ENCODE measurements at places on chromosomes 2 and 18. TPM values are rescaled to one million over a fixed set of nuclear protein-coding genes. Genes with fewer than 3 reads are reported as not detected.

PLA2R1 gene
- total RNA-seq: not detected

DNA sequence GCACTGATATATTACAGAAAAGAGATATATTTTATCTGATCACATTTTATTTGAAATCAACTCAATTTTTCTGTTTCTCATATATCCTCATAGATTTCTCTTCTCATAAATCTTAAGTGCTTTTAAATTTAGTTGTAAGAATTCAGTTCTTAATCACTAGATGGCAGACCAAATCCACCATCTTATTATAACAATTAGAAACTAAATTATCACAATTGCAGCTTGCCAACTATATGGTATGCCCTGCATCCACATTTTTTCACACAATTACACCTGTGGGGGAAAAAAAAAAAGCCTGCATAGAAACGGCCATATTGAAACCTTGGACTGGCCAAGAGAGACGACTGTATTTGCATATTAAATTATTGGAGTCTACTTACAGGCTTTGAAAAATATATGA is 64.4 kb downstream of the COL5A2 start:
- H3K27me3 ChIP-seq: no peaks in the 10 kb centered on the region
- no peak overlapping the region for H3K27ac ChIP-seq
- H3K36me3 ChIP-seq: no peaks in the 10 kb centered on the region

DSC1 gene
- 2.7 TPM for total RNA-seq

DNA sequence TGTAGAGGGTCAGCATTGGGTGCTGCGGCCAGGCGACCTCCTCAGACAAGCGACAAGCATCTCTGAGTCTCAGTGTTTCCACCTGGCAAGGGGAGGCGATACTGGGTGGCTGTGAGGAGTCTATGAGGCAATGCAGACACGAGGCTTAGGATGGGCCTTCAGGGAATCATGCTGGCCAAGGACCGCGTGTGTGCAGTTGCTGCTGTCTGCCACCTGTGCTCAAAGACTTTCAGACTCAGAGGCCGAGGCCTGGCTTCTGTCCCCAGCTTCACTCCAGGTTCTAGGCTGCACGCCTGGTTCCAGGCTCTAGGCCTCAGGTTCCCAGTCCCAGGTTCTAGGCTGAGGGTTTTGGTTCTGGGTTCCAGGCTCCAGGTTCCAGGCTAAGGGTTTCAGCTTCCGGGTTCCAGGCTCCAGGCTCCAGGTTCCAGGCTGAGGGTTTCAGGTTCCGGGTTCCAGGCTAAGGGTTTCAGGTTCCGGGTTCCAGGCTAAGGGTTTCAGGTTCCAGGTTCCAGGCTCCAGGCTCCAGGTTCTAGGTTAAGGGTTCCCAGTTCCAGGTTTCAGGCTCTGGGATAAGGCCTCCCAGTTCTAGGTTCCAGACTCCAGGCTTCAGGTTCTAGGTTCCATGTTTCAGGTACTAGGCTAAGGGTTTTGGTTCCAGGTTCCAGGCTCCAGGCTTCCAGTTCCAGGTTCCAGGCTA is 14.8 kb downstream of the LRRFIP1 start:
- no peaks in the 10 kb centered on the region for H3K36me3 ChIP-seq
- no peak overlapping the region for H3K4me3 ChIP-seq
- H3K4me1 ChIP-seq: no peaks in the 10 kb centered on the region
- H3K27ac ChIP-seq: no peak overlapping the region
- no peak for DNase-seq

- no peaks in the 10 kb centered on the region for H3K27me3 ChIP-seq
- H3K4me3 ChIP-seq: no peak overlapping the region
- H3K4me1 ChIP-seq: no peaks in the 10 kb centered on the region
- no peaks in the 10 kb centered on the region for H3K36me3 ChIP-seq
Observed at GRCh38 chr2:217794133-217794986, 208.4 kb downstream of the TNS1 start.

GRCh38 chr18:6543330-6543908 is 128.7 kb upstream of the L3MBTL4 start:
- H3K4me1 ChIP-seq: no peaks in the 10 kb centered on the region
- no peaks in the 10 kb centered on the region for H3K27me3 ChIP-seq
- no peaks in the 10 kb centered on the region for H3K36me3 ChIP-seq
- no peak for DNase-seq

GRCh38 chr18:25469489-25469888 is 117.5 kb upstream of the ZNF521 start:
- H3K4me1 ChIP-seq: no peaks in the 10 kb centered on the region
- no peak for DNase-seq
- no peaks in the 10 kb centered on the region for H3K27me3 ChIP-seq
- no peak overlapping the region for H3K27ac ChIP-seq
- no peaks in the 10 kb centered on the region for H3K36me3 ChIP-seq
- H3K4me3 ChIP-seq: no peak overlapping the region

DNA sequence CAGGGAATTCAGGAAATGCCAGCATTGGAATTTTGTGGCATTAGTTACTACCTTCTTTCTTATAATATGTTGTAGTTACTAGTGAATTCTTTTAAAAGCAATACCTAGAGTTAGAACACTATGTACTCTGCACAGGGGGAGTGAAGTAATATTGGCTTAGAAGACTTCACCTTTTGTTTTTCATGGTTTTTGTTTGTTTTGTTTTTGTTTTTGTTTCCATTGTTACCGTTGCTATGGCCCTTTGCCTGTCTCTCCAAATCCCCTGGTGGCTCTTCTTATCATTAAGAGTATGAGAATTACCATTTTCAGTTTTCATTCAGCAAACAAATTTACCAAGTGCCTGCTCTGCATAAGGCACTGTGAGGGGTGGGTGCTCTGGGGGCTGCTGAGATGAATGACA is 160.1 kb downstream of the HAUS1 start:
- no peak overlapping the region for H3K4me3 ChIP-seq
- H3K27me3 ChIP-seq: no peaks in the 10 kb centered on the region
- H3K36me3 ChIP-seq: peaks cover 24% of the 10 kb centered on the region
- DNase-seq: peak; percentile 65
- H3K27ac ChIP-seq: no peak overlapping the region

IL1F10 gene
- not detected for total RNA-seq

DNA sequence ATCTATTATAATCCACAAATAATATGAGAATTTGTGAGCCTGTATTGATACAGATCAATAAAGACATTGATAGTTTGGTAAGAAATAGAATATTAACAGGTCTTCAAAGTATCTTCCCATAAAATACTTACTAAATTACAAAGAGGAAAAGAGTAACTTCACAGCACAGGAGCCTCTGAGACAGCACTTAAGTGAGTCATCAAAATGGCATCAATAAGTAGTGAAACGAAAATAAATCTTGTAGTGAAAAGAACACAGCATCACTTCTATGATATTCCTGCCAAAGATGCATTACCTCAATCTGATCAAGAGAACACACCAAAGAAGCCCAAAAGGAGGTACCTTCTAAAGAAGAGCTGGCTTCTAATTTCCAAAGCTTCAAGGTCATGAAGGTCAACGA is 116.4 kb downstream of the CBLN2 start:
- H3K27me3 ChIP-seq: no peaks in the 10 kb centered on the region
- DNase-seq: no peak
- no peak overlapping the region for H3K27ac ChIP-seq
- H3K36me3 ChIP-seq: no peaks in the 10 kb centered on the region

ECEL1 gene
- not detected for total RNA-seq

DNA sequence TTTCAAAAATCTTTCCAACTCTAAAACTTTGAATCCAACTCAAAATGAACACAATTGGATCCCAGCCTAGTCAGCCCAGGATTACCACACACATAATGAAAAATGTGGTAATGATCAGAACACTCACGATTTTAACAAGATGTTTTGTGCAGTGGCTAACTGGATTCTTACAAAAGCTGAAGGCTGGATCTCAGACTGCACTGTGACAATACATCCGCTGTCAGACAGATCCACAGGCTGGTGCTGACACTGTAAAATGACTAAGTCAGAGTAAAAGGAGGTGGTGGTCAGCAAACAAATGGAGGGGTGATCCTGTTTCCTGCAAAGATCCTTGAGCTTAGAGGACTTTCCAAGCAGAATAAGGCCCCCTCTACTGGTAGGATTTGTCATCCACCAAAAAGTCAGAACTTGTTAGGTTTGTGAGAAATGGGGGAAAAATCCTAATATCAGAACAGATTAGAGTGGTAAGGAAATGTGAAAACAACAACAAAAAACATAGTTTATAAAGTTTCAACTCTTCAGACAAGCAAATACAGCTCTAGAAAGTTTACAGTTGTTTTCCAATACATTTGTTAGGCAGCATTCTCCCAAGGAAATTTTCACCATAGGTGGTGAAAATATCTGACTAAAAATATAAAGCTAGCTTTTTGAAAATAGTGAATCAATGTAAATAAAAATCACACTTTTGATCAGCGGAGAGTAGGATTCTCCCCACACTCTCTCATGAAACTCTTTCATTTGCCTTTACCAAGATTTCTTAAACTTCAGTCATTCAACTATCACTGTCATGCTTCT is 211.9 kb downstream of the AGPS start:
- H3K4me1 ChIP-seq: no peaks in the 10 kb centered on the region
- no peaks in the 10 kb centered on the region for H3K36me3 ChIP-seq
- H3K4me3 ChIP-seq: no peak overlapping the region
- no peaks in the 10 kb centered on the region for H3K27me3 ChIP-seq
- DNase-seq: no peak

DNA sequence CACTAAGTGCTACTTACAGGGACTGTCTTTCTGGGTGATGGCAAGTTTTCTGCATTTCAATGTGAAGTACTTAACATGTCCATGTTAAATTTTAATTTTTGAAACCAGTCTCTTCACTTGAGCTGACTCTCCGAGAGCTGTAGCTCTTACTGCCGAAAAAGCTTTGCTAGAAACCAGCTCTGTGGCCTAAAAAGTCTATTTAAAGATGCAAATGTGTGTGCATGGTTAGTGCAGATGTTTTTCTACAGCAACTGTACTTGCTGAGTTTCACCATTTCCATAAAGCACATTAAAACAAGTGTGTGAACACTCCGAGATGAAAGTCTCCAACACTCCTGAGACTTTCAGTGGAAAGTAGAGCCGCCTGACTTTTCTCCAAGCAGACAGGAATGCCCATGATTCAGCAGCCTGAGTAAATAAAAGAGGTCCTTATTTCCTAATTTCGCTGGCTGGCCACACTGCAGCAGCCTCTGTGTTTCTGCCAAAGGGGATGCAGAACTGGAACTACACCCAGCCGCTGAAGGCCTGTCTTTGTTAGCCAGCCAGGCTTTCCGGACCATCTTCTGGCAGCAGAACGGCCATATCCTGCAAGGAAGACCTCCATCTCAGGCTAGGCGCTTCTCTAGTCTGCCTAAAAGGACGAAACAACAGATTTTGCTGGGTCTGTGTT is 121.2 kb downstream of the ZNF521 start:
- H3K27ac ChIP-seq: no peak overlapping the region
- DNase-seq: no peak
- H3K4me1 ChIP-seq: no peaks in the 10 kb centered on the region

- peaks cover 8% of the 10 kb centered on the region for H3K4me1 ChIP-seq
- DNase-seq: no peak
- no peak overlapping the region for H3K27ac ChIP-seq
- no peaks in the 10 kb centered on the region for H3K27me3 ChIP-seq
Observed at GRCh38 chr2:18551623-18552022, 8.8 kb downstream of the RDH14 start.

DNA sequence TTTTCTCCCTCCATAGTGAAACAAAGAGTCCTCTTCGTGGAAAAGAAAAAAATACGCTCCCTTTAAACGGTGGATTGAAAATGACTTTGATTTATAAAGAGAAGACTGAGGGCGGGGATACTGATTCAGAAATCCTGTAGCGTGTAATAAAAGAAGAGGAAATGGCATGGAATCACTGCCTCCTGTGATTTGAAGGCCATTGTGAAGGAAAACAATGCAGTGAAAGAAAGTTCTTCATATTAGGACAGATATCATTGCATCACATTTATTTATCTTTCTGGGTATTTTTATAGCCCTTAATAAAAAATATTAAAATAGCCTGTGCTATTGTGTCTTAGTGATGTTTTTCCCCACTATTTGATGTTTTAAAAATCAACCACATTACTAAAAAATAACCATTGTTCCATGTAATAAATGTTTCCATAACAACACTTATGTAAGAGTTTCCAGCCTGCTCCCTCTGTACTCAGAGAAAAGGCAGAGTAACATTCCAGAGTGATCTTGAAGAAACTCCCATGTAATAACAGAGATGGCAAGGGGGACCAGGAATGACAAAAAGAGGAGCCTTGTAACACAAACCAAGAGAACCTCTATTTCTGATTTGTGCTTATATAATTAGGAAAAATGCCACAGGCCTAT is 8.0 kb downstream of the MRPL33 start:
- peaks cover 23% of the 10 kb centered on the region for H3K36me3 ChIP-seq
- H3K27ac ChIP-seq: no peak overlapping the region
- DNase-seq: no peak
- H3K4me1 ChIP-seq: peaks cover 14% of the 10 kb centered on the region
- no peak overlapping the region for H3K4me3 ChIP-seq
- no peaks in the 10 kb centered on the region for H3K27me3 ChIP-seq

GRCh38 chr2:237883951-237884446 is 24.6 kb downstream of the RAMP1 start:
- no peaks in the 10 kb centered on the region for H3K4me1 ChIP-seq
- no peaks in the 10 kb centered on the region for H3K36me3 ChIP-seq
- H3K27ac ChIP-seq: no peak overlapping the region
- no peak for DNase-seq
- no peaks in the 10 kb centered on the region for H3K27me3 ChIP-seq

GRCh38 chr2:101112772-101113157 is 38.4 kb downstream of the TBC1D8 start:
- no peak for DNase-seq
- H3K27ac ChIP-seq: no peak overlapping the region
- no peaks in the 10 kb centered on the region for H3K36me3 ChIP-seq
- no peak overlapping the region for H3K4me3 ChIP-seq

GRCh38 chr18:35478520-35479435 is 19.0 kb downstream of the INO80C start:
- H3K4me3 ChIP-seq: no peak overlapping the region
- H3K27ac ChIP-seq: no peak overlapping the region
- no peaks in the 10 kb centered on the region for H3K36me3 ChIP-seq
- H3K4me1 ChIP-seq: no peaks in the 10 kb centered on the region
- DNase-seq: no peak
- H3K27me3 ChIP-seq: no peaks in the 10 kb centered on the region

- H3K27ac ChIP-seq: peak overlapping the region; percentile 94
- H3K27me3 ChIP-seq: no peaks in the 10 kb centered on the region
- H3K4me1 ChIP-seq: peaks cover 48% of the 10 kb centered on the region
- peaks cover 31% of the 10 kb centered on the region for H3K36me3 ChIP-seq
Observed at GRCh38 chr2:136116813-136117390, 1.0 kb downstream of the CXCR4 start.

- no peaks in the 10 kb centered on the region for H3K27me3 ChIP-seq
- H3K4me3 ChIP-seq: no peak overlapping the region
- DNase-seq: no peak
- no peak overlapping the region for H3K27ac ChIP-seq
- no peaks in the 10 kb centered on the region for H3K4me1 ChIP-seq
Observed at GRCh38 chr18:71398531-71398930, 1109.7 kb downstream of the SOCS6 start.

GRCh38 chr18:13446610-13447461 is 228.3 kb downstream of the LDLRAD4 start:
- no peak for DNase-seq
- H3K4me1 ChIP-seq: peaks cover 5% of the 10 kb centered on the region
- H3K36me3 ChIP-seq: no peaks in the 10 kb centered on the region
- no peak overlapping the region for H3K4me3 ChIP-seq
- H3K27ac ChIP-seq: no peak overlapping the region
- no peaks in the 10 kb centered on the region for H3K27me3 ChIP-seq

- H3K36me3 ChIP-seq: no peaks in the 10 kb centered on the region
- no peaks in the 10 kb centered on the region for H3K4me1 ChIP-seq
- H3K27ac ChIP-seq: no peak overlapping the region
- H3K4me3 ChIP-seq: no peak overlapping the region
Observed at GRCh38 chr18:13836559-13836958, 12.6 kb downstream of the MC5R start.

- DNase-seq: no peak
- peaks cover 3% of the 10 kb centered on the region for H3K4me1 ChIP-seq
- H3K36me3 ChIP-seq: no peaks in the 10 kb centered on the region
- H3K27ac ChIP-seq: no peak overlapping the region
- H3K27me3 ChIP-seq: no peaks in the 10 kb centered on the region
Observed at GRCh38 chr2:223841436-223842190, 4.2 kb upstream of the AP1S3 start.

ZNF512 gene
- 66.2 TPM for total RNA-seq

Data from CD4-positive, alpha-beta memory T cell (primary cell).